NCI-H1694 treated with DMSO at 0.1 percent for 48 hours (cell line): ENCODE measurements at places on chromosomes 5 and 9.
A peak's percentile ranks its signal among the peaks of the same experiment; 100 is the strongest.

DNA sequence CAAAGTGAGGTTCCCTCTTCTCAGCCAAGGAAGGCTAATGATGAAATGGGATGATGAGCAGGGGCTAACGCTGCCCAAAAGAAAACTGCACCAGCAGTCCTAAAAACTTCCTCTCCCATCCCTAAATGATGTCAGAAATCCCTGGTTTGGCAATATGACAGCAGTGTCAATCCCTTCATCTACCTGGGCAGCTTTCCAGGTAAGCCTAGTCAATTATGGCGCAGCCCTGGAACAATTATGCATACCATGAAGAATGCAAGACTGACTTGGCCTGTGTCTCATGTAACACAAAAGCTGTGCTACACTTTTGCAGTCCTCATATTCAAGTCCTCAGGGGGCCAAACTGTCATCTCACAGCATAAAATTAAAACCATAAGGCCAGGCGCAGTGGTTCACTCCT lies 7.0 kb downstream of the DMGDH start:
- DNase-seq, result no peak

GRCh38 chr9:29217966-29218365 lies 1644.7 kb upstream of the C9orf72 start:
- no peak for DNase-seq

DNA sequence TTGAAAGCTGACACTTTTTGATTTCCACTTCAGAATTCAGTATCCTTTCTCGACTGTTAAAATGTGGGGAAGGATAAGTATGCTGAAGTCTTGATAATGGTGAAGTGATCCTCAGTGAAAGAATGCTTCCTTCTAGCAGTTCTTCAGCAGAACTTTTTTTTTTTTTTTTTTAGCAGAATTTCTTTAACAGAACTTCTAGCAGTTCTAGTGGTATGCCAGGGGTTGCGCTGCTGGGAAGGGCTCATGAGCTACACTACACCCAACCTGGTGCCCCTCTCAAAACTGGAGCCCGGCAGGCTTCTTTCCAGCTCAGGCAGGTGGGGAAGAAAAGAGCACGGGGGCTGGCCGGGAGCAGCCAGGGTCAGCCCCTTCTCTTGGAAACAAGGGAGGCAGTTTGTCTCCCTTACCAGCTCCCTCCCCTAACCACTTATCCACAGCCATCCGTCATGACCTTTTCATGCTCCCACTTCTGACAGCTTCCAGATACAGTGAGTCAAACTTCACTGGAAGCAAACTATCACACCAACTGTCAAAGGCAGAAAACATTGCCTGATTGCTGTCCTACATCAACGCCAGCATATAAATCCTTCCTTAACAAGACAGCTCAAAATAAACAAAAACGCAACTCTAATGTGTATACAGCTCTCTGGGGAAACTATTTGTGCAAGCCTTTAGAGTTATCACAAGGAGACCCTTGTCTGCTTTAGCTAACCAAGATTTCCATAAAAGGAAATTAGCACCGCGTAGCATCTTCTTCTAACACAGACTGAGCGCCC lies 211.5 kb downstream of the GAPVD1 start:
- DNase-seq, result no peak

GRCh38 chr5:176654856-176655255 lies 7.6 kb downstream of the TSPAN17 start:
- DNase-seq, result no peak

DNA sequence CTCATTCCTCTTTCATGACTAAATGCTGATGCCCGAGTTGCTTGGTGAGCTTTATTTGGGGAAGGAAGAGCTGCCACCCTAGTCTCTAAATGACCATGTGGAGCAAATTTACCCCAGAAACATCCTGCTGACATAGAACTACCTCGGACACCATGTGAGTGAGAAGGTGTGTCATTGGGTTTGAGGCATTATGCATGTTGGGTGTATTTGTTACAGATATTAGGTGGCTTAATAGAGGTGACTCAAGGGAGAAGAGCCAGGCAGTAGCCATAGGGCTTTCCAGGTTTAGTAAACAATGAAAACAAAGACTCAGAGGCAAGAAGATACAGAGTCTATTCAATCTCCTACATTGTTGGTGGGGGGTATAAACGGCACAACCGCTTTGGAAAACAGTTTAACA lies 581.5 kb downstream of the CCDC171 start:
- DNase-seq, result no peak

DNA sequence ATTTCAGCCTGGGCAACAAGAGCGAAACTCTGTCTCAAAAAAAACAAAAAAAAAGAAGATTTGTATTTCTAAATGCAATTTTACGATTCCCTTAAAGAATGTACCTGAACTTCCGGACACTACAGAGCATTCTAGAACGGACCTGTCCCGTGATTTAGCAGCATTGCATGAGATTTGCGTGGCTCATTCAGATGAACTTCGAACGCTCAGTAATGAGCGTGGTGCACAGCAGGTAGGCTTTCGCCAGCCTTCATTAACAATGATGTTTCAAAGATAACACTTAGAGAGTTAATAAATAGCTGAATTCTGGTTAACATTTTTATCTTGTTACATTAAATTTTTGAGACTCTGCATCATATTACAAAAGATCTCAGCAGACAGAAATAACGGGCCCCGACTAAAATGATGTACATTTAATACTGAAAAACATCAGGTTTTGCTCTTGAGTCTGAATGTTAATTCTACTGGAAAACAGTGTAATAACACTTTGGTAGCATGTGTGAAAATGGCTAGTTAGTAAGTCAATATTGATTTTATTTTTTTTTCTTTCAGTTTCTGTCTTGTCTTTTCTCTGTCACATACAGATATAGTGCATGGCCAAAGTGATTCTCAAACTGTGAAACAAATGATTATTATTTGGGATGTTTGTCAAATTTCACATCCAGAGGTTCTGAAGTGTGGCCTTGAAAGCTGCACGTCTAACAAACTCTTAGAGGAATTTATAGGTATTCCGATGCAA lies 23.3 kb downstream of the CCNH start:
- DNase-seq, result no peak

GRCh38 chr5:59380350-59380951 lies 513.1 kb downstream of the PDE4D start:
- DNase-seq, result peak; percentile 76

- DNase-seq, result no peak
Observed at GRCh38 chr5:93512799-93513198, 68.2 kb downstream of the NR2F1-AS1 start.

- no peak for DNase-seq
Observed at GRCh38 chr9:135184181-135185053, 96.9 kb downstream of the OLFM1 start.

DNA sequence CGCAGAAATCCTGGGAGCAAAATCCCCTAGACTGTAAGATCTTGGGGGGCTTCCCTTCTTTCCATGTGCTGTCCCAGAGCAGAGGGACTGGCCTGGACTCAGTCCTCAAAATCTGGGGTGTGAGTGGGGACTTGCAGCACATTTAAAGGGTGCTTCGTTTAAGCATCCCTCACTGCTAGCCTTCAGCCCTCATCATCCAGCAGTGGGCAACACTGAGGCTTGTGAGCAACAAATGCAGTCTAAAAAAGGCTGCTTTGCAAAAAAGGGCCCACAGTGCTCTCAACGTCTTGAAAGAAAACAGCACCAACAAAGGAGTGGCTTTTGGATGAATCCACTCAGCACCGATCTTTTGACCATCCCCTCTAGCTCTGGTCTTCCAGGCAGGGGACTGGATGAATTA lies 128.3 kb upstream of the TBC1D2 start:
- DNase-seq, result no peak

GRCh38 chr5:176662371-176663333 lies 15.4 kb downstream of the TSPAN17 start:
- DNase-seq, result no peak

DNA sequence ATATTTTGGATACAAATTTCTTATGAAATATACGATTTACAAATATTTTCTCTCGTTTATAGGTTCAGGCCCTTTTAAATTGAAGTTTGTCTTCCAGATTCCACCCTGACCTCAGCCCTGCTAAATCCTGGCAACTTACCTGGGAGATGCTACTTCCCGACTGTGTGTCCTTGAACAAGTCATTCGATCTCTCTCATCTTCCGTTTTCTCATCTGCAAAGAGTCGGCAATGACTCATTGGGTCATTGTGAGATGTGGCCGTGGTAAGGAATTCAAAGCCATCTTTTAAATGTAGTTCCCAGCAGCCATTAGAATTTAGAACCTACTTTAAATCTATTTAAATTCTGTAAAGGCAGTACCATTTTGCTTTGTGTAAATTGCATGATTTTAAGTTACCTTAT lies 72.5 kb downstream of the LHX2 start:
- DNase-seq, result no peak

GRCh38 chr9:113471566-113471965 lies 8.0 kb downstream of the RGS3 start:
- DNase-seq, result no peak

- DNase-seq, result no peak
Observed at GRCh38 chr5:95861864-95862561, 39.5 kb upstream of the GLRX start.

DNA sequence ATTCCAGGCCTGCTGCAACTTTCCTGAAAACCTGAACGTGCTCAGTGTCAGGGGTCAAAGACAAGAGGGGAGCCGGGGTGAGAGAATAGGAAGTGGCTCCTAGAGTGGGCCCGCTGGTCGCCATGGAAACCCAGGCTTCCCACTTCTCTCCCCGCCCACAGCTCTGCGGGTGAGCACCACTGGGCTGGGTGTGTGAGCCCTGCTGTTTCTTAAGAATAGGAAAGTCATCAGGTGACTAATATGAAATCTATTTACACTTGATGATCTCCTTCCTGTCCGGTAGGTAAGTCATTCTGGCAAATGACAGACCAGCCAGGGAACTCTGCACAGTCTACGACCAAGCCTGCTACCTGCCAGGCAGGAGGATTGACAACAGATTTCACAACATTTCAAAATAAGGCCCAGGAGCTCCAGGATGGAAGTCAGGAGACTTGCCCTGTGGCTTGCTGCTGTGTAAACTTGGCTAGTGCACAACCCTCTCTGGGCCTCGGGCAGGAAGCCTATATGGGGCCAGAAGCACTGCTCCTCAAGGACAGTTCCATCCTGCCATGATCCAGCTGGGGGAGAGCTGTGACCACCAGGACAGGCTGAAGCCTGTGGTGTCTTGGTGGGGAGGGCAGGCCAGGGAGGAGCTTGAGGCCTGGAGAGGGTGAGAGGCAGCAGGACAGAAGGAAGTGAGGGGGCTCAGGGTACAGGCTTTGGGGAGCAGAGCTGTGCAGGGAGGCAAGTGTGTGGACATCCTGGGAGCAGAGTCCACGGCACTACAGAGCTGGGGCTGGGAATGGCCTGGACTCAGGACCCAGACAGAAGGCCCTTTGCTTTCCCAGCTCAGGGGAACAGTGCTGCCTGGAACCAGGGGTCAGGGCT lies 60.6 kb downstream of the SHB start:
- DNase-seq, result no peak

DNA sequence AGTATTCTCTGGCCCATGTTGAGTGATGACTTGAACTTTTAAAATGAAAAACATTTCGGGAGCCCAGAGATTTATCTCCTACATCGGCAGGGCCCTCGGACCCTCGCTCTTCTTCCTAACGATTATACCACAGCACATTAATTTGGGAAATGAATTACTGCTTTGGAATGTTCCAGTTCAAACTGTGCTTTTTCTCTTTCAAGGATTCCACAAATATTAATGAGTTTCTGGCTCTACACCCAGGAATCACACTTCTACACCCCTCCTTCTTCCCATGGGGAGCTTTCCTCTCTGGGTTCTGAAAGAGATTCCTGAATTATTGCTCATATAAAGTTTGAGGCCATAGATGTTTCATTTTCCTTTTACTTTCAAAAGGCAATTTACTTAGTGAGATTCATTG lies 41.2 kb downstream of the NSG2 start:
- DNase-seq, result no peak

GRCh38 chr9:99660191-99660636 lies 161.5 kb upstream of the NR4A3 start:
- peak; percentile 31 for DNase-seq

DNA sequence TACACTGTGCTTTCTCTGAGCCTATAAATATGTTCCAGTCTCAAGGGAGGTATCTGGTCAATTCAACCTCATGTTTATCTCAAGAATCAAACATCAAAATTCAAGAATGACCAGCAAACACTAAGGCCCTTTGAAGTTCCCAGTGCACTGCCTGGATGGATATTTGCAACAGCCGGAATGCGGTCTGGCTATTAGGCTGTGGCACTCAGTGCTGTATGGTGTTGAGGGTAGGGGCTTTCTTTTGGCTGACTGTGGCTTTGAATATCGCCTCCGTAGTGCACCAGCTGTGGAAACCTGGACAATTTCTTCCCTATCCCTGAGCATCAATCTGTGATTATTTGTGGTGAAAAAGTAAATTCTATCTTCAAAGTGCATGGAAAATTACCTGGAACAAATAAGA lies 220.4 kb downstream of the BRINP1 start:
- no peak for DNase-seq

DNA sequence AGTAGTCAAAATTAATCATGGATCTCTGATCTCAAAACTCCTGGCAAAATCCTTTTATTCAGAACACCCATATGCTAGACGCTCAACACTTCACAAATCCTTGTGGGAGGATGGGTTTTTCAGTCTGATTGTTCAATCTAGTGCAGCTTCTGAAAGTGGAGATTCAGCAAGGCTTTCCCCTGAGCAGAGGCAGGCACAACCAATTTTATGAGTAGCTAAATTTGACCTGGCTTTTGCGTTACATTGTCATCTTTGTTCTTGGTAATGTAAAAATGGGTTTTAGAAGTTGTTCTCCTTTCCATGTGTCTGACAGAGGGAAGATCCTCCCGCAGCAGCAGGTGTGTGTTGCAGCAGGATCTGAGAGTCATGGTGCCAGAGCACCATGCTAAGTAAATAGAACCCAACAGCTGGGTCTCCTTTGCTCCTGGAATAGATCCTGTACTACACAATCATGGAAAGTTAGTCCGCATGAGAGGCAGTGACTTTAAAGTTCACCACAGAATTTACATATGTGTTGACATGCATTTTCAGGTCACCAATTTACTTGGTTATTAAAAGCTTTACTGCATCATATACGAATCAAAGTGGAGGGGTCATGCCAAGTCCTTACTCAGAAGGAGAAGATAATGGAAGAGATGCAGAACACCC lies 70.1 kb upstream of the MEF2C start:
- no peak for DNase-seq

- no peak for DNase-seq
Observed at GRCh38 chr5:1497795-1498622, 25.8 kb downstream of the LPCAT1 start.

DNA sequence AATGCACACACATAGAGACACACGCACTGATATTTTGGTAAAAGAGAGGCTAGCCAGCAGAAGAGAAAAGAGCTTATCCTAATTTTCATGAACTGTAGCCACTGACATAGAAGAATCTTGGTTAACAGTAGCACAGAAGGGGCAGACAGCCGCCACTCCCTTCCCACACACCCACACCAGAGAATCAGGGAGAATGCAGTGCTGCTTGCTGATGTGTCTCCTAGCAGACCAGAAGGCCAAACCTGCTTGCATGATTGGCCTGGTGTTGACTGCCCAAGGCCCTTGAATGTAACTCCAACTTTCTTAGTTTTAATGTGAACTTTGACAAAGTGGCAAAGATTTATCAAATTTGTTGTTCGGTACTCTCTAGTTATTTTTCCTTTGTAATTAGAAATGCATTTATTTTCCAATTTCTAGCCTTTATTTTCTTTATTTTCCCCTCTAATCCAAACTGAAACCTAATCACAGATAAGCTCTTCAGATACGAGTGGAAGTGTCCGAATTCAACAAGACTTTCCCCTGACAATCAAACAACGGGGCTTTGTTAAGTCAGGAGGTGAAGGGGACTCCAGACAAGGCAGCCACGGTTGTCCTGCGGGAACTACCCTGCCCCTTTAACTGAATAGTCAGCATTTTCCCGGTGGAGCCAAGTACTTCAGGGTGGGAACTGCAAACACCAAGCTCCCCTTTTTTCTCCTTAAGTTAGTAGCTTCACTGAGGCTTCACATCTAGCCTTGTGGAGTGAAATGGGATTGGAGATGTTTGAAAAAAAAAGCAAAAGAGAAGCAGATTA lies 81.9 kb upstream of the CTSL start:
- no peak for DNase-seq
